Central memory CD4-positive, alpha-beta T cell (primary cell): ENCODE measurements at places on chromosomes 2 and 18.

DNA sequence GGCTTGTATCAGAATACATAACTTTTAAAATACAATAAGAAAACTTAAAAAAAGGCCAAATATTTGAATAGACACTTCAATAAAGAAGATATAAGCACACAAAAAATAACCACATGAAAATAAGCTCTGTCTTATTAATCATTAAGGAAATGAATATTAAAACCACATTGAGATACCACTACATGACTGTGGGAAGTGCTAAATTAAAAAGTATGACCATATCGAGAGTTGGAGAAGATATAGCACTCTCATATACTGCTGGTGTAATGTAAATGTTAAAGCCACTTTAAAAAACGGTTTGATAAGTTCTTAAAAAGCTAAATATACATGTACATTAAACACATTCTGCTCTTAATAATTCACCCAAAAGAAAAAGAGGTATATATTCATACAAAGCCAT, 104.6 kb upstream of the TRIB2 start:
- no peak for DNase-seq

GRCh38 chr18:11991021-11991795, 9.9 kb downstream of the IMPA2 start:
- no peak for DNase-seq

- no peak for DNase-seq
These were observed 55.3 kb downstream of the OSBPL1A start for GRCh38 chr18:24342347-24342746.

- no peak for DNase-seq
These were observed 12.1 kb downstream of the AMER3 start for GRCh38 chr2:130767408-130767775.

GRCh38 chr18:524466-524865, 24.0 kb upstream of the COLEC12 start:
- DNase-seq = no peak

- no peak for DNase-seq
These were observed 538.3 kb downstream of the CNTNAP5 start for GRCh38 chr2:124563426-124563825.

GRCh38 chr2:43067254-43068040, 159.0 kb downstream of the ZFP36L2 start:
- no peak for DNase-seq

DNA sequence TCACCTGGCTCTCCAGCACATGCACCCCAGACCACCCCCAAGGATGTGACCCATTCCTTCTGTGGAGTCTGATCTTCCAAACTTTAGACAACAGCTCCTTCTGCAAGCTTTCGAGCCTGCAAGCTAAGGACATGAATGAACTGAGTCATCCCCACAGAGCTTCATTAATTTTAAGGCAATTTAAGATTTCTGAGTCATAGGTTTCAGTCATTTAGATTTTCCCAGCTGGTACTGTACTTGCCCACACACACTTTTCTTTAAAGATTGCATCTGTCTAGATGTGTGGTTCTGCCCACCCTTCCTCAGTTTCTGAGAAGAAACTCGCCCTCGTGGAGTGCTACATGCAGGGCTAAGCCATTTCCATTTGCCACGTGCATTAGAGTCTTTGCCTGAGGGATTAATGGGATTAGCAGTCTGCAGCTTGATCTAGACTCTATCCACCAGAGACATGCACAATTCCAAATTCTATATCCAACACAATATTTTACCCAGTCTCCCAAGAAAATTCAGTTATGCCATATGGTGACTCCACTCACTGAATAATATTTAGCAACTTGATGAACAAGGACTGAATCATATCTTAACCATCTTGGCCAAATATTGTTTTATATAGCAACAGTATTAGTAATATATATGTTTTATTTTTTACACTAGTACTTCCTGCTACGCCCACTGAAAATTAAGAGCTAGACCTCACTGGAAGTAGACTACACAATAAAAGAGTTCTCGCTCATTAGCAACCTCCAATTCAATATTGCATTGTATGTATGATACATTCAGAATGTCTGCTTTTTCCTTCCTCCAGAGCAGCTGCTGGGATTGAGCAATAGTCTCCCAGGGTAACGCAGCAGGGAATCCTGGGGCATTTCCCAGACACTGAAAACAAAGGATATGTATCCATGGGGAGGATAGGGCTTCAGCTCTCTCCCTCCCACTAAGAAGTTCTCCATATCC, 14.3 kb upstream of the TRIB2 start:
- DNase-seq = no peak

DNA sequence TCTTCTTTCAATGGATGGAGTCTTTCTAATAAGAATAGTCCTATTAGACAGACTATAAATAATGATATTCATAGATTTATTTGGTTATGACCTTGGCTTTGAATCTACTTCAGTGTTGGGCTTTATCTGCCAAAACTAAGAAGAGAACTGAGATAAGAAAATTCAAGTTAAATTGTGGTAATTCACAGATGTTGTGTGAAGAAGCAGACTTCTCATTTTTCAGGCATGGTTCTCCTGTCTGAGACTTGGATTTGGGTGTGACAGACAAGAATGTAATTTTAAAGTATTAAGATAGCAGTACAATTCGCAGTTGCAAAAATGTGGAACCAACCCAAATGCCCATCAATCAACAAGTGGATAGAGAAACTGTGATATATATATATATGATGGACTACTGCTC, 124.7 kb downstream of the QPCT start:
- DNase-seq = no peak

GRCh38 chr18:73662421-73662820, 485.2 kb downstream of the FBXO15 start:
- no peak for DNase-seq

- no peak for DNase-seq
These were observed 683 bp downstream of the GBX2 start for GRCh38 chr2:236167297-236168109.

- DNase-seq = no peak
These were observed 793.6 kb upstream of the ACVR2A start for GRCh38 chr2:147051248-147051647.

GRCh38 chr2:219918254-219918653, 290.8 kb downstream of the SLC4A3 start:
- no peak for DNase-seq

GRCh38 chr18:79326413-79327198, 69.1 kb upstream of the NFATC1 start:
- no peak for DNase-seq

DNA sequence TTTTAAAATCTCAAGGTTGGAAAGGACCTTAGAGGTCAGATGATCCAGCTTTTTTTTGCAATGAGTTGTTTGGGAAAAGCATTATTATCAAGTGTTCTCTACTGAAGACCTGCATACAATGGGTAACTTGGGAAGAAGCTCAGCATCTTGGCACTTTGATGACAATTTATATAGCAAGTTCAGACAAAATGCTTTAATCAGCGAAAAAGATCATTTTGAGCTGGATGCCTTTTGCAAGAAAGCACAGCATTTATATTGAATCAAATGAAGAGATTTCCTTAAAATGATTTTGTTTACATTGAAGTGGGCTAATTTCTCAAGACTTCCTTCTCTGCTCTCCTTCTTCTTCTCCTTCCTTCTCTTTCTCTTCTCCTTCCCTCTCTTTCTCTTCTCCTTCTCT, 796.4 kb upstream of the CDH2 start:
- DNase-seq = no peak

GRCh38 chr2:140164449-140164848, 1384.3 kb upstream of the NXPH2 start:
- DNase-seq = no peak

DNA sequence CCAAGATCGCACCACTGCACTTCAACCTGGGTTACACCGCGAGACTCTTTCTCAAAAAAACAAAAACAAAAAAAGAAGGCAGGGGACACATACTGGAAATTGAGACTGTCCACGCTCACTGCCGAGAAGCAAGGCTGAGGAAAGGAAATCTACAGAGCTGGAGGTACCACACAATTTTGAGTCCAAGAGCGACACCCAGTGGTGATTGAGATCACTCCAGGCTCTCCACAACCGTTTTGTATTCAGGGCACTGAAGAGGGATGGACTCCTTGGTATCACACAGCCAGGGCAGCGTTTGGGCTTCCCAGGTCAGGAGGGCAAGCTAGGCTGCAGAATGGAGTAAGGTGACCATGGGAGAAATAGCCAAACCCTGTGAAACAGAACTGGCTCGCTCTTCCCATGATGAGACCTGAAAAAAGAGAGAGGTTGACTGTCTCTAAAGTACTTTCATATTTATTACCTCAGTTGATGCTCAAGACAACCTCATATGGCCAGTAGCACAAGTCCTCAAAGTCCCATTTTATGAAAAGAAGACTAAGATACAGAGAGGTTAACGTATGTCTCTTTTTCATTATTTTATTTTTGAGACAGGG, 74.5 kb upstream of the YPEL5 start:
- peak; percentile 31 for DNase-seq

- no peak for DNase-seq
These were observed 181.4 kb downstream of the OSR1 start for GRCh38 chr2:19176977-19177376.

DNA sequence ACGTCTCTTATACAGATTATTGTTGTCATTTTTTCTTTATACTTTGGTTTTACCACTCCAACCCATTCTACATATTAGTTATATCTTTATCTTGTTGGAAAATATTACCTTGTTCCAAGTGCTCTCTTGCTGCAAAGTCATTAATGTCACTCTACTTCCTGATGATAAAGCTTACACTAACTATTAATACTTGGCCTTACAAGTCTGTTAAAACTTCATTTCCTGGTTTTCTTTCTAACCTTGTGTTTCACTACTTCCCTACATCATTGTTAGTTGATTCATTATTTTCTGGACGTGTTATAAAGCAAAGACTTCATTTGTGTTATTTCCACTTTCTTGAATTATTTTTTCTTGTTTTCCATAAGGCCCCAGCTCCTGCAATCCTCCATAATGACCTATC, 382.6 kb upstream of the CDH20 start:
- DNase-seq = no peak

GRCh38 chr18:37845498-37845897, 279.9 kb upstream of the CELF4 start:
- no peak for DNase-seq

GRCh38 chr2:157466764-157467163, 22.9 kb upstream of the CYTIP start:
- no peak for DNase-seq

GRCh38 chr2:238388794-238389193, 37.9 kb upstream of the ASB1 start:
- no peak for DNase-seq

DNA sequence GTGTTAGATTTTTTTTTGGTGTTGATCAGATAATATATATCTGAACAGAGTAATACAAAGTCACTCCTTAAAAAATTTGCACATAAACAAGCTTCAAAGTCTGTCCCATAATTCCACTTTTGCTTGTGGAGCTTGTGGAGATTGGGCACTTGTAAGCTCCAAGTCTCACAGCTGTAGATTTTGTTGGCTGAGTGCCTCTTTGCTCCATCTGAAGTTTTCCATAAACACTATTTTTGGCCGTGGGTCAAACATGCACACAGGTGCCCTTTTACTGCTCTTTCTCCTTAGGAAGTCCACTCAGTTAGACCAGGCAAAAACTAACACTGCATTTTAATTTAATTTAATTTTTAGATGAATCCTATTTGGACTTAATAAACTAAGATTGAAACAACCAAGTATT, 3.6 kb upstream of the KCNJ13 start:
- DNase-seq = no peak

- DNase-seq = no peak
These were observed 12.0 kb upstream of the ARHGAP15 start for GRCh38 chr2:143117225-143117624.

GRCh38 chr18:42165922-42166513, 211.0 kb downstream of the PIK3C3 start:
- no peak for DNase-seq

- no peak for DNase-seq
These were observed 11.2 kb downstream of the CWC22 start for GRCh38 chr2:179995741-179996515.

DNA sequence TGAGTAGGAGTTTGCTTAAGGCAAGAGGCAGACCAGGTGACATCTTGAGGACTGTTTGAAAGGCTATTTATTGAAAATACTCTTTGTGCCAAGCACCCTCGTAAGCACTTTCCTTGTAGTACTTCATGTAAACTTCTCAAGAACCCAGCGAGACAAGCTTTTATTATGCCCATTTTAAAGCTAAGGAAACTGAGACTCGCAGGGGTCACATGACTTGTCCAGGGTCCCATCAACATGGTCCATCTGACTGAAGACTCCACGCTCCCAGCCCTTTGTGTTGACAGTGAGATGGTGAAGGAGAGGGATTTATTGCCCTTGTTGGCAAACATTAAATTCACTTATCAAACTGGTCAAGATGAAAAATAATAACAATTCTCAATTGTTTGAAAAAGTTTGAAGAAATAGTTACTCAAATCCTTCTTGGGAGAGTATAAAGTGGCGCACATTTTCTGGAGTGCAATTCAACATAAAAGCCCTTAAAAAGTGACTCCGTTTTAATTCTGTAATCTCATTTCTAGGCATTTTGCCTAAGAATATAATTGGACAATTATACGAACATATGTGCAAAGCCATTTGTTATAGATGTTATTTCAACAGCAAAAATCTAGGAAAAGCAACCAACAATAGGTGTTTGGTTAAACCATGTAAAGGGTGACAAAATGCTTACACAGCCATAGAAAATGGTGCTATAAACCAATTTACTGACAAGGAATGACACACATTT, 270.5 kb upstream of the NCKAP5 start:
- no peak for DNase-seq

- no peak for DNase-seq
These were observed 149.9 kb upstream of the SCN7A start for GRCh38 chr2:166643980-166644379.

DNA sequence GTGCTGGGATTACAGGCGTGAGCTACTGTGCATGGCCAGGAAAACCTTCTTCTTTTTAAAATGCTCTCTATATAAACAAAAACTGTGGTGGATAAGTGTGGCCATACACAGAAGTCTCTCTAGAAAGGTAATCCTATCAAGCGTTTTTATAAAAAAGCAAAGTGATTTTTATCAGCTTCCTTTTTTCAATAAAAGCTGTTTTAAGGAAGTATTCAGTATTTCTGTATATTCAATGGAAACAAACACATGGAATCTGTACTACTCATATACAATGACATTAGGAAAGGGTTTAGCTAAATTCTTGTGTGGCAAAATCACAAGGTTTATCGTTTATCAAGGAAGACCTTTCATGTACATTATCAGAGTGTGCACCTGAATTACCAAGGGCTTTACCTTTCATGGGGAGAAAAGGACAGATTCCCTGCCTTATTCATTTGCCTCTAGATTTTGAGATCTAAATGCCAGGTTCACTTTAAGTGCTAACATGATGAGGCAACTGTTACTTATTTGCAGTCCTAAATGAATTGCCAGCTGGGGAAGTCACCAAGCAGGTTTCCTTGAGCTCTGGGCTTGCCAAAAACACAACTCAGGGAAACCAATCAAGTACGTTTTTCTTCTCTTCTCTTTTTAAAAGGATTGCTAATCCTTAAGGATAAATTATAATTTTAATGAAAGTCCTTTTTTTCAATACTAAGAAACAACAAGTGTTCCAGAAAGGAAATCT, 70.8 kb downstream of the RTN4 start:
- no peak for DNase-seq
